ENCODE measurements at places on chromosomes 7 and 10.

DNA sequence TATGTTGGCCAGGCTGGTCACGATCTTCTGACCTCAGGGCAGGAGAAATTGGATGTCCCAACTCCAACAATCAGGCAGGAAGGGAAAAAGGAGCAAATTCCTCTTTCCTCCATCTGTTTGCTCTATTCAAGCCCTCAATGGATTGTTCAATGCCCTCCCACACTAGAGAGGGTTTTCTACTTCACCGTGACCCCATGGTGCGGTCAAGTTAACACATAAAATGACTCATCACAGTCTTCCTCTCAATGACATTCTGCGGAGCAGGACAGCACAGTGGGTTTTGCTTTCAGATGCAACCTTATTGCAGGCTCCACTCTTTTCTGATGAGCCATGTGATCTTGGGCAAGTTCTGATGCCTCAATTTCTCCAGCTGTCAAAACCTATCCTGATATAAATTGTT lies 364.9 kb downstream of the ANKRD30A start:
- no peak for DNase-seq

- no peak for DNase-seq
These were observed 60.6 kb downstream of the C10orf143 start for GRCh38 chr10:130049987-130050386.

DNA sequence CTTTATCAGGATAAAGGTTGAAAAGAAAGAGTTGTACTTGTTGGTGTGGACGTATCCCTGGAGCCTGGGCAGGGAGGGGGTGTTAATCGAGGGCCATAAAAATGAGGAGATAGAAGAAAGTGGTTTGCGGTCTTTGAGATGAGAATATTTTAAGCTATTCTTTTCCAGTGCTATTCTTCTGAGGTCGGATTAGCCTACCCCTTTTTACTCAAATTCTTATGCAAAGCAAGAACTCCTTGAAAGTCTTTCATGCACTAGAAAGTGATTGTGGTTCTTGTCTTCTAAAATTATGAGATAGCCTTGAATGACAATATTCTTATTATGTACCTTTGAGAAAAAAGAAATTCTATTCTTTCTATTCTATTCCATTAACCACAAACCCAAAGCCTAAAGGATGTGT lies 201.3 kb upstream of the SEMA3C start:
- DNase-seq, result no peak

GRCh38 chr10:58451193-58451889 lies 61.3 kb upstream of the BICC1 start:
- DNase-seq, result no peak

GRCh38 chr7:140667476-140667875 lies 5.3 kb upstream of the ADCK2 start:
- DNase-seq, result no peak

DNA sequence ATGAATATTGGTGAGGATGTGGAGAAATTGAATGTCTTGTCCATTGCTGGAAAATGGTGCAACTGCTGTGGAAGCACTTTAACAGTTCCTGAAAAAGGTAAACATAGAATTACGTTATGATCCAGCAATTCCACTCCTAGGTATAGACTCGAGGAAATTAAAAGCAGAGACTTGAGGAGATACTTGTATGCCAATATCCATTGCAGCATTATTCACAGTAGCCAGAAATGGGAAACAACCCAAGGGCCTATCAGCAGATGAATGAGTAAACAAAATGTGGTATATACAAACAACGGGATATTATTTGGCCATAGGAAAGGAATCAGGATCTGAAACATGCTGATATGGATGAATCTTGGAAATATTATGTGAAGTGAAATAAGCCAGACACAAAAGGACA lies 32.5 kb upstream of the MTURN start:
- no peak for DNase-seq

DNA sequence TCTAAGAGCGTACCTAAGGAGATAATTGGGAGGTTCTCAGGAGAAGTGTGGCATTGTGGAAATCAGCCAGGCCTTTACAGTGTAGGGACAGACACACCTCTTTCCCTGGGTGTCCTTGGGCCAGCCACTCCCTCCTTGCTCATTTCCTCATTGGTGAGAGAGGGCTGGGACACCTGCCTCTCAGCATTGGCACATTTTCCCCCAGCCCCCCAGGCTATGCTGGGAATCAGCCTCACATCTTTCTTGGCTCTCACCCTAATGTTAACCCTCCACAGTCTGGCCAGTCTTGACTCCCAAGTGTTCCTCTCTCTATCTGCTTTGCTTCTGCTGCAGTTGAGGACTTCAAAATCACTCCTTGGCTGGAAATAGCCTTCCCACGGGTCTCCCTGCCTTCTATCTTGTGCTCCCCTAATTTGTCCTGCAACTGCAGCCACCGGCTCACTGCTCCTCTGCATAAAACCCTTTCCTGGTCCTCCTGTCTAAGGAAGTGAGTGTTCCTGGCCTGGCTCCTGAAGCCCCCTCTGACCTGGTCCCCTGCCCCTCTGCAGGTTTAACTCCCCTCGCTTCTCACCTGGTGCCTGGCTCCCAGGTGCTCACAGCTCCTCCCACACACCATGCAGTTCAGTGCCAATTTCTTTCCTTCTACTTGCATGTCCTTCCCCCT lies 15.8 kb downstream of the TBXAS1 start:
- no peak for DNase-seq

- DNase-seq, result no peak
These were observed 12.0 kb downstream of the PWWP2B start for GRCh38 chr10:132408823-132409666.

DNA sequence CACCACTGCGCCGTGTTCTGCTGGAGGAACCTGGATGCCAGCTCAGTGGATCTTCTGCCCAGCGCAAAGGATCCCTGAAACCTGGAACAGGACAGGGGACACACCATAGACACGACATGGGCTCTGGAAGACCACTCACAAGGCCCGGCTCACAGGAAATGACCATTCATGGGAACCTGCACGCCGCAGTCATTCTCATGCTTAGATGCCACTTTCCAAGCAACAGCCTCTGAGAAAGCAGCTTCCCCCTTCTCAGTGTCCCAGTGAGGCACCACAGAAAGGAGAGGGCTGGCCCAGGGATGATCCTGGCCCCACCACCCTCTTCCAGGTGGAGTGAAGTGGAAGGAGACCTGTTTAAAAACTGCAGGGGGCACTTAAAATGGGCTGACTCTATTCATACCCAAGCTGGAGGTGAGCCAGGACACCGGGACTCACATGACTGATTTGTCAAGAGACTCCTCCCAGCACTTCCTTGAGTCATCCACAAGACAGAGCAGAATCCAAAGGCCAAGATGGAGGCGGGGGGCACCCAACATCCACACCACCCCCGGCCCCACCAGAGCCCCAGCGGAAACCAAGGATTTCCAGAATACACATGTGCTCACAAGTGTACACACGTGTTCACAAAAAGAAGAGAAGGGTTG lies 11.2 kb downstream of the CTBP2 start:
- no peak for DNase-seq

DNA sequence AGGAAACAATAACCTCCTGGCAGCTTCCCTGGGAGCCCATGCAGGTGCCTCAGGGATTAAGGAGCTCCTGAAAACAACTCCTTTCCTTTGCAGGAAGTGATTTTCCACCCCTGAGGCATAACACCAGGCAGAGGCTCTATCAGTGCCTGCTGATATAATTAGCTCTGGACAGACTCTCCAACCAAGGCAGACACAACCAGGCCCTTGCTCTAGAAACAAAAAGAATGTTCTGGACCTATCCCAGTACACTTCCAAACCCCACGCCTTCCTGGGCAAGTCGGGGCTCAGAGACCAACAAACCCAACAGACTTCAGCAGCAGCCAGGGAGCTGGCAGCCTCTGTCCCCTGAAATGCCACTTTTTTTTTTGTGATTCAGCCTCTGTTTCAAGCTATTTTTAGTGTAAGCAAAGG lies 247.1 kb downstream of the KCNMA1 start:
- DNase-seq, result no peak

DNA sequence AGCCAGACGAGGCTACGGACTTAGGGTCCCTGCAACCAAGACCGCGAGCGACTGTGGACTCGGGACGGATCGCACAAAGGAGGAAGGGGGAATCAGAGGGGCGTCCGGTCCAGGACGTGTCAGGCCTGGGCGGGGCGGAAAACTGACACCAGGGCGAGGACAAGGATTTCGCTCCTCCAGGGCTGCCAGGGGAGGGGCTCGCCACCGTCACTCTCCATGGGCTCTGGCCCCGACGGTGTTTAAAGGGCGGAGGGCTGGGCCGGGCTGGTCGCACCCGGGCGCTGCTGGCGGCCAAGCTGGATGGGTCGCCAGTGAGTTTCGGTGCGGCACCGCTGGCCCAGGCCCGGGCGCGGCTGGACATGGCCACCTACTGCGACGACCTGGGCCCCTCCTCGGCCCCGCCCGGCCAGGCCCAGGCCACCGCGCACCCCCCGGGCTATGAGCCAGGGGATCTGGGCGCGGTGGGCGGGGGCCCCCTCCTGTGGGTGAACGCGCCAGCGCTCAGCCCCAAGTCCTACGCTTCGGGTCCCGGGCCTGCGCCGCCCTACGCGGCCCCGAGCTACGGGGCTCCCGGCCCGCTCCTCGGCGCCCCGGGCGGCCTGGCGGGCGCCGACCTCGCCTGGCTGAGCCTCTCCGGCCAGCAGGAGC lies at the start of gene FOXI2:
TSS of gene FOXI2 (plus strand) at position 271 of the 648 bp plus-strand sequence. CDS start at position 360, 89 bp downstream.
- no peak for DNase-seq

DNA sequence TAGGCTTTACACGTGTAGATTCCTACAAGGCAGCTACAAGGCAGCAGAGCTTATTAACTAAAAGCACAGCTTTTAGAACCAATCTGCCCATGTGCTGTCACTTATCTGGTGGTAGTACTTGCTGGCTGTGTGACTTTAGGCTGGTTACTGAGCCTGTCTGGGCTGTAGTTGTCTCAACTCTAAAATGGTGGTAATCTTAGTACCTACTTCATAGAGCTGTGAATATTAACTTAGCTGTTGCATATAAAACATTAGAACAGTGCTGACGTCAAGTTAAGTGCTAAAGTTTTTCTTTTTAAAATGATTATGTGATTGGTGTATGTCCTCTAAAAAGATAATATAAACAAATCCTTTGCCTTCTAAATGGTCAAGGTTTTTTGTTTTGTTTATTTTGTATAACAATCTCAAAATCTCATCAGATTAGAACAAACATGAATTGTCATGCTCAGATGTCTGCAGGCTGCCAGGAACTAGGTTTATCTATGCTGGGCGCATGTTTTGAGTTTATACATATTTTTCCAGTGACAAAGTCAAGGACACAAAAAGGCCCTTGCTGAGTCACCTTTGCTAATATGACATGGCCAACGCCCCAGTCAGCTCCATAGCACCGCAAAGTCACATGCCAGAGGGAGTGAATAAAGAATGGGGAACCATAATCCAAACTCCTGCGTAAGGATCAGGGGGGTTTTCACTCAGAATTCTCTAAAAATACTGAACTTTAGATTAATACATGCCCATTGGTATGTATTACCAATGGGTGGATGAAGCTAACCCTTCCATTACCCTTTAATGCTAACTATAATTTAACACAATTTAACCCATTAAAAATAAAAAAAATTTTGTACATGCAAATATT lies 39.8 kb upstream of the ARL4A start:
- DNase-seq, result no peak

GRCh38 chr7:83054472-83054871 lies 108.2 kb downstream of the PCLO start:
- no peak for DNase-seq

DNA sequence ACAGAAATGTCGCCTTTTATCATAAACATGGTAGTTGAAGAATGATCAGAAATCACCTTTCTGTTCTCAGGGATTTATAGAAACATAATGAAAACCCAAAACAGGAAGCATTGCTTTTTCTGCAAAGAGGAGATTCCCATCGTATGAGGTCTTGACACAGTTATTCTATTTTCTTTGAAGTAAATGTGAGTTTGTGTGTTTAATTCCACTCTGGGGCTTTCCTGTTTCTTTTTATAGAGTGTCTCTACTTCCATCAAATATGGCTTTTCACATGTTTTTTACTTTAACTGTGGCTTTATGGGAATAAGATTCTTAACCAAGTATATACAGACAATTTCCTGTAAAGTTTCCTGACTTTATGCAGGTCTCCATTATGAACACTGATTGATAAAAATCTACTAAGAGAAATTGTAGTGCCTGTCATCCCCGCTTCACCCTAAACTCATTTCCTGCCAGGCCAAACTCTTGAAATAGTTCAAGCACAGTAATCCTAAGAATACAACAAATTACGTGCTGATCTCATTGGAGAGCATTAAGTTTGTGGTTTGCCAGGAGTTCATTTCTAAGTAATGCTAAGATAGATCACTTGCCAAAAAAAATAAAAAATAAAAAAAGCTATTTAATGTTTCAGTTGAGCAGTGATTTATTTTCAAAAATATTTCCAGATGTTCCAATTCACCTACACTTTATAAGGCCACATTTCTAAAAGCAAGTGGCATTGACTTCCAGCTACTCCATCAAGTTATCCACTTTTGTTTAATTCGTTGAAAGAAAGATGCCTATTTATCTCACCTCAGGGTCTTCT lies 52.2 kb upstream of the SEC61G start:
- no peak for DNase-seq

DNA sequence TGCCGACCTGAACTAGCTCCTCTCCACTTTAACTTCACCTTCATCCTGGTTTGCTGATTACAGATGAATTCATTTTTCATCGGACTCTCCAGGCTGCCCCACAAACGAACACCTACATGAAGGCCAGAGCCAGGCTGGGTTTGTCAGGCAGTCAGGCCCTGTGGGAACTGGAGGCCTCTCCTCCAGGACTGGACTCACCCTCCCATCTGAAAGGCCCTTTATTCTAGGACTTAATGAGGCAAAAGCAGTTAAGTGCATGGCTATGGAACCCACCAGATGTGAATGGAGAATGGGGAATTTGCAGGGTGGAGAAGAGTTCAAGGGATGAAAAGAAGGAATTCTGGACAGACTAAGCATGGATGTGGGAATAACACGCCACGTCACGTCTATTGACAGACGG lies 170.8 kb downstream of the ARHGAP12 start:
- no peak for DNase-seq

- DNase-seq, result no peak
These were observed 21.5 kb upstream of the IKZF1 start for GRCh38 chr7:50282813-50283605.

DNA sequence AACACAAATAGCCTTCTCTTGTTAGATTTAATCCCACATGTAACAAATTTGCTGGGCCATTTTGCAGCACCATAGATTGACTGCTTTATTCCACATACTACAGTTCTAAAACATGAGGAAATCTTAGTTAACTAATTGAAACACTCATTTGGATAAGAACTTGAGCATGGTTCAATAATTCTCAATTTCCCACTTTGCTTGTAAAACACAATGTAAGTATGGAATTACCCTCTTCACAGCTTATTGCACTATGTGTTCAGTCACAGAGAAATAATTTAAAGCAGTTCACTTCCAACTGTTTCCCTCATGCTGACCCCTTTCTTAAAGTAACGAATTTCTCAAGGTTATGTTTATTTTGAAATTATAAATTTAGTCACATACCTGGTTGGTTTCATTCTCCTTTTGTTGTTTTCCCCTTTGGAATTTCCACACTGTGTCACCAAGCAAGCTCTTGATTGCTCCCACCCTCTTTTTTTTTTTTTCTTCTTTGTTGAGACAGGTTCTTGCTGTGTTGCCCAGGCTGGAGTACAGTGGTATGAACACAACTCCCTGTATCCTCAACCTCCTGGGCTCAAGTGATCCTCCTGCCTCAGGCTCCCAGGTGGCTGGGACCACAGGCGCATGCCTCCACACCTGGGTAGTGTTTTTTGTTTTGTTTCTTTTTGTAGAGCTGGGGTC lies 425.4 kb downstream of the EXOC4 start:
- DNase-seq, result no peak

- DNase-seq, result no peak
These were observed 14.7 kb downstream of the CHST15 start for GRCh38 chr10:124078714-124079113.

- no peak for DNase-seq
These were observed 809.5 kb upstream of the CELF2 start for GRCh38 chr10:10208196-10208595.

- DNase-seq, result no peak
These were observed 99.0 kb upstream of the LSM8 start for GRCh38 chr7:118085000-118085399.
